Aorta (tissue), 5 donors: ENCODE measurements at places on chromosomes 11 and 22.

GRCh38 chr11:129978447-129978846, 24.2 kb downstream of the PRDM10 start:
- DNase-seq = no peak

GRCh38 chr11:86369668-86370067, 5.0 kb upstream of the CCDC81 start:
- DNase-seq = no peak

DNA sequence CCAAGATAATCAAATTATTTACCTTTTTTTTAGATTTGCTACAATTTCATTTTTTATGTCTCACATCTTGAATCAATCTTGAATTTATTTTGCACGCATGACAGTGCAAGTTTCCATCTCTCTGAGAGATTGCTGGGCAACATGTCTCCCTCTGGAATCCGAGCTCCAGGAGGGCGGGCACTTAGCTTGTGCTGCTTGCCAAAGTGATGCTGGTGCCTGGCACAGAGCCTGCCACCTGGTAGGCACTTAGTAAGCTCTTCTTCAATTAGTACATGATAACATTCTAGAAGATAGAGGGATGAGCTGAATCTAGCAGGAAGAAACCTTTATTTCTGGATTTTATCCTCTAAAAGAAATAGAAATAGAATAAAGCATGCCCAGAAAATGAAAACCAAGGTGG, 27.5 kb upstream of the OR9I1 start:
- DNase-seq = no peak

- DNase-seq = no peak
Measured at GRCh38 chr22:36986242-36986821, 32.9 kb downstream of the TST start.

DNA sequence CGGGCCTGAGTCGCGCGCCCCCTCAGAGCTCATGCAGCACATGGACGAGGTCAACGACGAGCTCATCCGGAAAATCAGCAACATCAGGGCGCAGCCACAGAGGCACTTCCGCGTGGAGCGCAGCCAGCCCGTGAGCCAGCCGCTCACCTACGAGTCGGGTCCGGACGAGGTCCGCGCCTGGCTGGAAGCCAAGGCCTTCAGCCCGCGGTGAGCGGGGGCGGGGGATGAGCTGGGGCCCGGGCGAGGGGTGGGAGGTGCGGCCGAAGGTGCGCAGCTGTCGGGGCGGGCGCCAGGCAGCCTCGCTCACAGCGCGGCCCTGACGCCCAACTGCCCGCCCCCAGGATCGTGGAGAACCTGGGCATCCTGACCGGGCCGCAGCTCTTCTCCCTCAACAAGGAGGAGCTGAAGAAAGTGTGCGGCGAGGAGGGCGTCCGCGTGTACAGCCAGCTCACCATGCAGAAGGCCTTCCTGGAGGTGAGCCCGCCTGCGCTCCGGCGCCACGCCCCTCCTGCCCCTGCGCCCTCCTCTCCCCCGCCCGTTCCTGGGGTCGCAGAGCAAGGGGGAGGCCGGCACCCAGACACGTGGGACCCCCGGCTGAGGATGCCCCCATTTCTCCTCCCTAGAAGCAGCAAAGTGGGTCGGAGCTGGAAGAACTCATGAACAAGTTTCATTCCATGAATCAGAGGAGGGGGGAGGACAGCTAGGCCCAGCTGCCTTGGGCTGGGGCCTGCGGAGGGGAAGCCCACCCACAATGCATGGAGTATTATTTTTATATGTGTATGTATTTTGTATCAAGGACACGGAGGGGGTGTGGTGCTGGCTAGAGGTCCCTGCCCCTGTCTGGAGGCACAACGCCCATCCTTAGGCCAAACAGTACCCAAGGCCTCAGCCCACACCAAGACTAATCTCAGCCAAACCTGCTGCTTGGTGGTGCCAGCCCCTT, 20.5 kb downstream of the EPS8L2 start:
- DNase-seq = peak; percentile 69

- DNase-seq = peak; percentile 42
Measured at GRCh38 chr11:117583063-117583801, 213.8 kb downstream of the DSCAML1 start.

- DNase-seq = no peak
Measured at GRCh38 chr11:124176925-124177715, 6.0 kb upstream of the OR10D3 start.

DNA sequence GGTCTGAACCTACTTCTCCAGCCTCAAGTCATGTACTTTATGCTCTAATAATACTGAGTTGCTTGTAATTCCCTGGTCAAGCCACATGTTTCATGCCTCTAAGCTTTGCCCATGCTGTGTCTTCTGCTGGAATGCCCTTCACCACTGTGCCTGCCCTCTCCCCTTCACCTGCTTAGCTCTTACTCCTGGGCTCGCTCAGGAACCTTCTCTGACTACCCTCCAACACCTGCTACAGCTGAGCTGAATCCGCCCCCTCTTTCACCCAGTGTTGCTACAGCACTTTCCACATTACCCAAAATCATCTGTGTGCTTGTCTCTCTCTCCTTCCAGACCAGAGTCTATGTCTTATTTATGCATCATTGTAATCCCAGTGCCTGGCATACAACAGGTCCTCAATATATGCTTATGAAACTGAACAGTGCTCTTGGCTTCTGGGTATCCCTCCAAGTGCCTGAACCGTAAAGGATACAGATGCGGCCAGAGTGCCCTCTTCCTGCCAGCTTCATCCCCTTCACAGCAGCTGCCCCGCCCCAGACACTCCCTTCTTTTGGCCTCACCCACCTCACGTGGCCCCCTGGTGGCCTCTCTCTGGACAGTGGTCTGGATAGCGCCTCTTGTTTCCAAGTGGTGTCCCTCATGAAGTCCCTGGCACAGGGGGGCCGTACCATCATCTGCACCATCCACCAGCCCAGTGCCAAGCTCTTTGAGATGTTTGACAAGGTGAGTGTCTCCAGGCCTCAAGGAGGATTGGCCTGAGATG, 7.1 kb downstream of the ABCG4 start:
- DNase-seq = no peak

- no peak for DNase-seq
Measured at GRCh38 chr22:26410386-26410785, 18.7 kb upstream of the ASPHD2 start.

- DNase-seq = no peak
Measured at GRCh38 chr11:1812274-1812673, 22.5 kb upstream of the SYT8 start.

- peak; percentile 40 for DNase-seq
Measured at GRCh38 chr11:1953489-1954266, 6.5 kb downstream of the MRPL23 start.

DNA sequence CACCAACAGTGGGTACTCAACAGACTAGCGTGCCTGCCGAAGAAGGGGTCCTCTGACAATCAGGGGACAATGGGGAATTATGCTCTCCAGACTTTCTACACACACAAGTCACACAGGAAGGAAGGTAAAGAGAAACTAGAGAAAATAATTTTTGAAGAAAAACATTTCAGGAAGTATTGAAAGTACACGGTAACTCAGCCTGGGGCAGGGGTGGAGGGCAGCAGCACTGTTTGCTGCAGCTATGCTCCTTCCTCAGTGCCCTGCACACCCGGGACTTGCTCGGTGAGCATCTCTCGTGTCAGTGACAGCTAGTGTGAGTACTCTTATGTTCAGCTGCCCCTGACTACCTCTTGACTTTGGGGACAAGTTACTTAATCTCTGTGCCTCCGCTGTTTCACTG, 18.0 kb upstream of the APOA1 start:
- no peak for DNase-seq

DNA sequence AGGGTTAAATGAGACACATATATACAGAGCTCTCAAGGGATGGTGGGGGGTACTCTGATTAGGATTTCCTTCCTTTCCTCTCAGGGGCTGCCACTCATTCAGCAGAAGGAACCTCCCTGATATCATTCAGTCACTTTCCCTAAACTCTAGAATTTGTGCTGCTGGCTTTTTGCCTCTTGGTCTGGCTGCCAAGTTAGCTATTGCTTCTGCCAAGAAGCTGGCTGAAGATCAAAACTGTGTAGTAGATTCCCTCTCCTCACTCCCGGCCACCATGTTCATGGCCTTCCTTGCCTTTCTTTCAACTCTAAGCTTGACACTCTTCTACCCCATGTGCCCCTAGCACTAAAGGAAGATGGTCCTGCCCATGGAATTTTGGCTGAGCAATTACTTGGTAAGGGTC, 18.7 kb downstream of the SLC6A5 start:
- no peak for DNase-seq

GRCh38 chr11:112999520-112999919, 38.3 kb downstream of the NCAM1 start:
- no peak for DNase-seq

DNA sequence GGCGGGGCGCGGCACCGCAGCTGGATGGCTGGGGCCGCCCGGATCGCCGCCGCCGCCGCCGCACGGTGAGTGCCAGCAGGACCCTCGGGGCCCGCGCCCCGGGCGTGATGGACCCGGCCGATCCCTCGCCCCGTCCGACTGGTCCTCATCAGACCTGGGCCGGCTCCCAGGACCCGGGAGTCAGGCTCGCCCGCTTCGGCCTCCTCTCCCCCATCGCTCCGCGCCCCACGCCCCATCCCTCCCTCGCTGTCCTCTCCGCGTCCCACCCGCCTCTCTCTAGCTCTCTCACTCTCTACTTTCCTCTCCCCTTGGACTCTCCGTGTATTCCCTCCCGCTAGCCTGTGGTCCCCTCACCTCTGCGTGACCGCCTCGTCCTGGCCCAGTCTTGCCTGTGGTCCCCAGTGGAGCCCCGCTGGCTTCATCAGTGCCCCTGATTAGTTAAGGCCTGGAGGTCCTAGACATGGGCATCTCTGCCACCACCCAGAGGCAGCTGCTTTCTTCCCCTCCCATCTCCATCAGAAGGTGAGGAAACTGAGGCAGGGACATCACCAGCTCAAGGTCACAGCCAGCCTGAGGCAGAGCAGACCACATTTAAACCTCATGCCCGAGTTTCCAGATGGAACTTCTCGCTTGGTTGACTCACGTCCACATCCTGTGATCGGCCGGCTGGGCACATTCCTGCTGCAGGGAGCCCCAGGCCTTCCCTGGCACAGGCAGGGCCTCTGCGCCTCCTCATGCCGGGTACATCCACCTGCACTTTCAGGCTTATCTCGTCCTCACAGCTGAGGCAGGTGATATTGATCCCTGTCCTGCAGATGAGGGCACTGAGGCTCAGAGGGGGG, 429 bp downstream of the SLC39A13 start:
- peak; percentile 88 for DNase-seq

DNA sequence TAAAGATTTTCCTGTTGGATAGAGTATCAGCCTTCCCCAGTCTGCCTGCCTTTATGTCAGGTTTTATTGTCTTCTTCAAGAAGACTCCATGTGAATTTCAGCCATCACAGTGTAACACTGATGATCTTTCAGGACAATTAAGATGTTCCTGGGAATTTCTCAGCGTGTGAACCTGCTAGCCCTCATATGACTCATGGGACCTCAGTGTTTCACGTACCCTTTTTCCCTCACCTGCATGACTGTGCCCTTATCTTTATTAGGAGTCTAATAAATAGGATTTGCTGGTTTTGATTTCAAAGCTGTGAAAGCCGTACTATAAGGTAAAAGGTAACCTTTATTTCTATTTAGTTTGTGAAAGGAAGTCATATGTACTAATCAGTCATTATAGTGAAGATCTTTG, 81.7 kb upstream of the MYO18B start:
- no peak for DNase-seq

DNA sequence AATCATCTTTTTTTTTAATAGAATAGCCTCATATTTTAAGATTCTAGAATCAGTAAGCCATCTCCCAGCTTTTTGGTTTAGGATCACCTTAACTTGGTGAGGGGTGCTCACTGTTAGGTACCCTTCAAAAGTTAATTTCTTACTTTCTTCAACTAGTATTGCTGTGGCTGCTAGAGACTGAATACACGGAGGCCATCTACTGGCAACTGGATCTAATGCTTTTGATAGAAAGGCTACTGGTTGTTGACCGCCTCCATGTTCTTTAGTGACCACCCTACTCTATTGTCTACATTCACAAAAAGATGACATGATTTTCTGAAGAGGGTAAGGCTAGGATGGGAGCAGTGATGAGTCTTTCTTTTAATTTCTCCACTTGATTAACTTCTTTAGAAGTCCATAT, 16.7 kb upstream of the ALDH3B2 start:
- DNase-seq = no peak

GRCh38 chr11:64241241-64241490, 271 bp downstream of the FKBP2 start:
- peak; percentile 100 for DNase-seq

DNA sequence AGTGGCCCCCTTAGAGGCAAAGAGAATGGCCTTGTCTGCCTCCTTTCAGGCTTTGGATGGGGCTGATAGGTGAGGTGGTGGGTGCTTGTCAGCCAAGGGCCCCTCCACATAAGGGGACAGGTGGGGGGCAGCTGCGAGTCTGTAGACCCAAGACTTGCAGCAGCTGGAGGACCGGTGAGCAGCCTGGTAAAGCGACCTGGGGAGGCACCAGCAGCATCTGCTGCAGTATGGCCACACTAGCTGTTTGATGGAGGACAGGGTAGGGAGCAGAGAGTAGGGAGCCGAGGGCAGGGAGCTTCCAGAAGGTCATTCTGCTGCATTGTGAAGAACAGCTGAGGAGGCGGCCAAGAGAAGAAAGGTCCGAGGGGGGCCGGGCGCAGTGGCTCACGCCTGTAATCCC, 16.8 kb upstream of the MRTFA start:
- DNase-seq = peak; percentile 37

DNA sequence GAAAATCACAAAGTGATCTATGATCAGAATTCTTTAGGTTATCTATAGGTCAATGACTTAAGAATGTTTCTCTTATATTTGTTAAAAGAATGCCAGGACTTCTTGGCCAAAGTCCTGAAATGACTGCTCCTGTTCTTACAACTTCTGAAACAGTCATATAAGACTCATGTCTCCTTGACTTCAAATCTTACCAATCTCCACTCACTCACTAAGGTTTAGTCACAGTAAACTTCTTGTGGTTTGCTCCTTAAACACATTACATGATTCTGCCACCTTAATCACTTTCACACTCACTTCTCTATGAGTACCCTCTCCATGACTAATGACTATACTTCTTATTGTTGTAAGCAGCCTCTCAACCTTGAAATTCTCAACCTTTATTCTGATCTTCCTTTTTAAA, 648.7 kb upstream of the CCDC179 start:
- no peak for DNase-seq

DNA sequence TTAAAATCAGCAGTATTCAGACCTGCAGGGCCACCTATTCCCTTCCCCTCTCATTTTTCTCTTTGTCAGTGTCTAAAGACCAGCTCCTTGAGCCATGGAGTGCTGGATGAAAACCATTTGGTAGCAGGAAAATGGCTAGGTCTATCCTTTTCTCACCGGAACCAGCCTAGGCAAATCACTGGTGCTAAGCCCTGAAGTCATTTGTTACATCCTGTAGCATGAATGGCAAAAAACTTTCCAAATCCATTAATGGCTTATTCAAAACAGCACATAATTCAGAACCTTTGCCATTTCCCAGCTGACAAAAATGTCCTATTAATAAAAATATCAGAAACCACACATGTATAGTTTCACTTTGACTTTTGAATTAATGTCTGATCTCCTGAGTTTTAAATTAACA, 209.5 kb upstream of the E2F8 start:
- no peak for DNase-seq
